ENCODE measurements at places on chromosomes 4 and X.

DNA sequence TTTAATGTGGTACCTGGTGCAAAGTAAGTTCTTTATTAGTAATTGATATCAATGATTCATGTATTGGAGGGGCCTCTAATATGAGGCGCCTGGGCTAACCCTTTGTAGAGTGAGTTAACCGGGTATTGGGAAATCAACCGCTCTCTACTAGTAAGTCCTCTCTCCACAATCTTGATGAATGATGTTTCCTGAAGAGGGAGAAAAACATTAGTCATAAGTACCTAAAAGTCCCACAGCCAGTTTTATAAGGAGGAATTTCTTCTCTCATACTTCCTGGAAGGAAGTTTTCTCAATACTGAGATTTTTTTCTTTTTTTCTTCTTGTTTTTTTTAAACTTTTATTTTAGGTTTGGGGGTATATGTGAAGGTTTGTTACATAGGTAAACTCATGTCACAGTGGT lies 62.3 kb downstream of the AGTR2 start:
- DNase-seq: no peak

GRCh38 chrX:115038406-115038805 lies 21.0 kb upstream of the IL13RA2 start:
- DNase-seq: no peak

- peak; percentile 68 for DNase-seq
These were observed 36.4 kb downstream of the TMEM154 start for GRCh38 chr4:152643153-152644035.

DNA sequence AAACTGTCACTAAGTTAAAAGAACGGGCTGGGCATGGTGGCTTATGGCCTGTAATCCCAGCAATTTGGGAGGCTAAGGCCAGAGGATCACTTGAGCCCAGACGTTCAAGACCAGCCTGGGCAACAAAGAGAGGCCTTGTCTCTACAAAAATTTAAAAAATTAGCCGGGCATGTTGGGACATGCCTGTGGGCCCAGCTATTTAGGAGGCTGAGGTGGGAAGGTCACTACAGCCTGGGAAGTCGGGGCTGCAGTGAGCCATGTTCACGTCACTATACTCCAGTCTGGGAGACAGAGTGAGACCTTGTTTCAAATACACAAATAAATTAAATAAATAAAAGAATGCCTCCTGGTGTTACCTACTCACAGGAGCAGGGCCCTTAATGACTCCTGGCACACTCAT lies 69.5 kb downstream of the APBB2 start:
- DNase-seq: no peak

GRCh38 chr4:15744016-15744545 lies 34.0 kb upstream of the CD38 start:
- DNase-seq: no peak

DNA sequence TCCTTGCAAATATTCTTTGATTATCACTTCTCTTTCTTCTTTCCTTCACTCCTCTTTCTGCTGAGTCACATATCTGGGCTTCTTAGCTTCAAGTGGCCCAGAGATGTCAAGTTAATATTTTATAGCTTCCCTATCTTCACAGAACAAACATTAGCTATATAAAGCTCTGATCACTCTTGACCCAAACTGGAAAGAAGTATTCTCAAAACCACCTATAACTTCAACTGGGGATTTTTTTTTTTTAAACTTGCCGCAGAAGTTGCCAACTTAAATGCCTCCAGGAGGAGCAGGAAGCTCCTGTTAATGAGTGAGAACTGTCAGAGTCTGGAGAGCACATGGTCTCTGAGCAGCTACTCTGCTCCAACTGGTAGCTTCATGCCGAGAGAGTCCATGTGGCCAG lies 233.3 kb upstream of the EDNRA start:
- DNase-seq: no peak

DNA sequence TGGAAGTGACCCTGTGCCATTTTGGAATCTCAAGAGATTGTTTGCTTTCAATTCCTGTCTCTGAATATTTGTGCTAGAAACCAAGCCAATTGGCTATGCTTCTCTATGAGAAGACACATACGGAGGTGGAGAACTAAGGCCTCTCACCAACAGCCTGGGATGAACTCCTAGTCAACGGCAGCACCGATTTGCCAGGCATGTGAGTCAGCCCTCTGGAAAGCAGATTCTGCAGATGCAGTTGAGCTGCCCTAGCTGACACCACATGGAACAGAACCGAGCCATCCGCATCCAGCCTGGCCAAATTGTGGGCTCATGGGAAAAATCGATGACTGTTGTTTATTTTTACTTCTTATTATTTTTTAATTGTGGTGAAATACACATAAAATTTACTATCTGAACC lies 58.2 kb upstream of the WDFY3 start:
- DNase-seq: no peak

DNA sequence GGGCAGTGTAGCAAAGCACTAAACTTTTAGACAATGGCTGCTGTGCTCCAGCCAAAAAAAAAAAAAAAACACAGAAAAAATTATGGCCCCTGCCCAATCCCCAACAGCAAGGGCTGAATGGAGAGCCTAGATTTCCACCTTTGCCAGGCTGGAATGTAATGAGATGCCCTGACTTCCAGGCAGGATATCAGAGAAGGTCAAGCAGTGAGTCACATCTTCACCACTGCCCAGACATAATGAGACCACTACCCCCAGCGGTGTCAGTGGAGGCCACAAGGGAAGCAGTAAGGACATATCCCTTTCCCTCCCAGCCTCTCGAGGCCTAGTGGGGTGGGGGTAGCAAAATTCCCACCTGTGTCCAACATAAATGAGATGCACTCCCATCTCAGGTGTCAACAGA lies 216.3 kb upstream of the LEF1 start:
- no peak for DNase-seq

DNA sequence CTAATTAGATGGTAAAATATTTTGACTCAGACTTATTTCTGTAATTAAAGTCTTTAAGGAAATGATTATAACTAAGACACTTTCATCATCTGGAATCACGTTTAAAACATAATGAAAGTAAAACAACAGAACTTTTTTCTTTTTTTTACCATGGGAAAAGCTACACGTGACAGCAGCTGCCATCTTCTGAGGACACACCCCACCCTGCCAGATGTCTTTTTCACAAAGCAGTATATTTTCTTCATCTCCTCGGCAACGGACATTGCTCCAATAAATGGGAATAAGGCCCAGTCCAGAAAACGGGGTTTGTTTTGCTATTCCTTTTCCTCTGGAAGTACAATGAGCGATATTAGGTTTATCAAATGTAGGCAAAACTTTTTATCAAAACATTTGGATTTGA lies 17.5 kb downstream of the PRSS12 start:
- no peak for DNase-seq

DNA sequence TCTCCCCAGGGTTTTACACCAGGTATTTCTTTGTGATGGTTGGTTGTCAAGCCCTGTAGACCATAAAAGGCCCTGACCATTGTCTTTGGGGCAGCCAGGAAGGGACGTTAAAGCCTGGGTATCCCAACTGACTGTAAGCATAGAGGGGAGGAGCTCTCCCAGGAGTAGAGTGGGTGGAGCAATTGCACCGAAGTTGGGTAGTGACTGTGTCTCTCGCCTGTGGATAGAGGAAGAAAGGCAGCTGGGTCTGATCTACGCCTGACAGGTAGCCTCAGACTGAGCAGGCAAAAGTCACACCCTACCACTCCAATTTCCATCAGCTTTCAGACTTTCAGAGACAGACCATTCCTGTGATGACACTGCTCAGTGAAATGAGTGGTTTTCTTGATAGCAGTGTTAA lies 123.3 kb downstream of the KLHL8 start:
- no peak for DNase-seq

DNA sequence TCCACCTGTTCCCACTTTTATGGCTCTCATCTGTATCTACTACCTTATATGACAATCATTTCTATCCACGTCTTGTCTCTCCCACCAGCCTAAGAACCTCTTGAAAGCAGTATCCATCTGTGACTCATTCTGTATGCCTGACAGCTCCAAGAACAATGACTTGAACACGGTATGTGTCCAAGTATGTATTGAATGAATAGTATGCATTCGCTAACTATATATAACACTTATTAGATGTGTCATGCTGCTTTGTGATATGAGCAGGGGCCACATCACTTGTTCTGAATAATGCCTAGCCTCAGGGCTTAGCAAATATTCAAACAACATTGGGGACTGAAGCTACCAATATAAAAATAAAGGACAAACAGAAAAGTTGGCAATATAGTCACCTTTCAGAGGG lies 4.9 kb downstream of the OPHN1 start:
- DNase-seq: no peak

GRCh38 chr4:146098397-146098796 lies 77.1 kb upstream of the LSM6 start:
- DNase-seq: no peak

DNA sequence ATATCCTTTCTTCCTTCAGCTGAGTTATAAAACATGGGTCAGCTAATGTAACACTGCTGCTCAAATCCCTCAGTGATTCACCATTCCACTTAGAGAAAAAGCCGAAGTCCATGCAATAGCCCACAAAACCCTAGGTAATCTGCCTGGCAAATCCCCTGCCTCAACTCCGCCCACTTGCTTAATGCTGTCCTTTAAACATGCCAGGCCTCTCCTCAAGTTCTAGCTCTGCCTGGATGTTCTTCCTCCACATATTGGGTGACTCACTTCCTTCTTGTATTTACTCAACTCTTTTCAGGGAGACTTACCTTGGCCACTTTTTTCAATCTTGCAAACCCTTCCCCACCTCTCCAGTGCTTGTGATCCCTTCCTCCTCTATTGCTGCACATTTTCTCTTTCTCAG lies 89.8 kb downstream of the EMCN start:
- no peak for DNase-seq

- no peak for DNase-seq
These were observed 80.5 kb downstream of the CLCN4 start for GRCh38 chrX:10237241-10237640.
